ENCODE measurements at places on chromosomes 1 and 21.

DNA sequence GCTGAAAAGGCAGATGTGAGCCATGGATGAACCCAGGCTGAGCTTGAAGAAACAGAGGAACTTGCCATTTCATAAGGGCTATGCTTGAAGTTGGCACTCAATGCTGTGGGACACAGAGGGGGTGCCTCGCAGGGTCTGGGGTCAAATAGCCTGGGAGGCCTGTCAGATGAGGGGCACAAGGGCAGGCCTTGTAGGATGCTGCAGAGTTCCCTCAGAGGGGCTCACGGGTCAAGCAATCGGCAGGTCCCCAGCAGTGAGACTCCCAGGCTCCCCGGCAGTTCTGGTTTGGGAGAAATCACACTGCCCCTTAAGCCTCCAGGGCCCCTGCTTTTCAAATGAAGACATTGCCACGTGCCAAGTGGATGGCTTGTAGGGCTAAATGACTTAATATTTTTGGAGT is 116.7 kb upstream of the GRIK3 start:
- no peak for DNase-seq

DNA sequence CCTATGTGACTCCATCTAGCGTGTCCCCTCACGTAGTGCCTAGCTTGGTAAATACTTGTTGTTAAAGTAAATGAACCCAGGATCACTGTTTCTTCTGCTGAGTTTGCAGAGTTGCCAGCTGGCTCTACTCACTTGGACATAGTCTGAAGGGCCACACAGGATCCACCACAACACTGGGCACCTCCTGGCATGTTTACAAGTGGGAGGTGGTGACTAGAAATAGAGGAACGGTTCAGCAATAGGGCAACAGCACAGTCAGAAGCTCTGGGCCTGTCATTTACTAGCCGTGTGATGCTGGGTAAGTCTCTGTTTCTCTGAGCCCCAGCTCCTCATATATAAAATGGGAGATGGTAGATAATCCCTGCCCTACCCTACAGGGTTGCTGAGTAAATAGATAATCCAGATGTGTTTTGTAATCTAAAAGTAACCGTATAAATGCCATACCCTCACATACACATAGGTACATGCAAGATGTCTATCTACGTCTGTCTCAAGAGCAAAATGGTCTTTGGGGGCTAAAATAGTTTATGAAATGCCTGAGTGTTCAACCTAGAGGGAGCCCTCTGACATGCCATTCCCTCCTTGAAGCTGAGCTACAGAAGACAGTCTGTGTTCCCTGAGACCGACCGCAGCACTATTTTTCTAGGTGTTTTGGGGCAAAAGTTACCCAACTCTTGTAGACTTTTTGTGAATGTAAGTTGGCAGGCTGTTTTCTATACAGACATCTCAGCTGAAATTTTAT is 20.5 kb downstream of the RNF220 start:
- no peak for DNase-seq

DNA sequence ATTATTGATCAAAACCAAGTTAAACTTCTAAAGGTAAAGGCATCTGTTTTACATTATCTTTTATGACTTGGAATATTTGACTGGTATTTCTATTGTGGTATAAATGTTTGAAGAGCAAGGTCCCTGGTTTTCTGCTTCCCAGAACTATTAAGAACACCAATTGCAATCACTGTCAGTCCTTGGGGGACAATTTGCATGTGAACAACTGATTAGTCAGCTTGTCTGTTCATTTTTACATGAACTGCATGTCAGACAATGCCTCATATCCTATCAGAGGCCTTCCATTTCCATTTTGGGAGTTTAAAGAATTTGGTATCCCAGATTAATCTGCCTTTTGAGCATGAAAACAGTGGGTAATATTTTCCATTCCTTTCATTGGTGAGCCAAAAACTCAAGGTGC is 654.9 kb upstream of the USP24 start:
- DNase-seq: no peak

- no peak for DNase-seq
Measured at GRCh38 chr1:31614414-31615005, 3.0 kb upstream of the HCRTR1 start.

DNA sequence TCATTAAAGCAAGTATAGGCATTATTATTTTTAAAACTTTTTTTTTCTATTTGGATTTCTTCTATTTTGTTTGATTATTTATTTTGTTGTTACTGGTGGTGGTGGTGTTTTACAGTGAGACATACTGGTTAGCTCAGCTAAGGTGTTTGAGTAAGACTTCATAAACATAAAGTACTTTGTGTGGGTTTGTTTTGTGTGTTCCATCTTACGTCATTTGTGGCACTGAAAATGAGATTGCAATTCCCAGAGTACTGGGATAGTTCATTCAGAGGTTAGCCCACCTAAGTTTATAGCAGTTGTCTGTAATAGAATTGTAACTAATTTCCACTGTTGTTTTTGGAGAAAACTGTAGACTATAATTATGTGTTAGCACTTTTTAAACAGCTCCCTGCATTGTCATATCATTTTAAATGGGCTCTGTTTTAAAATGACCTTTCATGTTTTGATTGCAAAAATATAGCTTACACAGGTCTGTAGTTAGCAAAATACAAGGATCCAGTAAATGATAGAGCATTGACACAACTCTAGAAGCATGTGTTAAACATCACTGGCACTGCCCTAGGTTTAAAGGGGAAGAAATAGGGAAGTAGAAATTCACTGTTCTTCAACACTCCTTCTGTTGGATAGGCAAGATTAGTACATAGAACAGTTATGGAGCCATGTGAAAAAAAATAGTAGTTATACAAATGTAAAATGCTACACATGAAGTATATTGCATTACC is 171.7 kb downstream of the NFIA start:
- no peak for DNase-seq

- no peak for DNase-seq
Measured at GRCh38 chr1:111099289-111099688, 40.6 kb downstream of the DRAM2 start.

DNA sequence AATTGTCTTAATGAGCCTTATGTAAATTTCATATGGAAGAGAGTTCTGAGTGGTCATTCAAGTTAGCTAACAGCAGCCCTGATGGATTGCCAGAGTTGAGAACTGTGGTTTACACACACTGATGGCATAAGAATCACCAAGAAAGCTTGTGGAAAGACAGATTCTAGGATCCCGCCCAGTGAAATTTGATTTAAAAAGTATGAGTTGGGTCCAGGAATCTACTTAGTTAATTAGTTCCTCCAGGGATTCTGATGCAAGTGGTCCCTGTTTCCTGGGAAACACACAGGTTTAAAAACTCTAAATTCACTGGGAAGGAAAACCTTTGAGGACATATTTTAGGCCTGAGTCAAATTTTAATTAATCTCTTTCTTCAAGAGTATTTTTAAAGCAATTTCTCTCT is 144.3 kb downstream of the NTPCR start:
- DNase-seq: no peak

GRCh38 chr21:26801498-26801897 is 43.7 kb downstream of the ADAMTS1 start:
- no peak for DNase-seq

DNA sequence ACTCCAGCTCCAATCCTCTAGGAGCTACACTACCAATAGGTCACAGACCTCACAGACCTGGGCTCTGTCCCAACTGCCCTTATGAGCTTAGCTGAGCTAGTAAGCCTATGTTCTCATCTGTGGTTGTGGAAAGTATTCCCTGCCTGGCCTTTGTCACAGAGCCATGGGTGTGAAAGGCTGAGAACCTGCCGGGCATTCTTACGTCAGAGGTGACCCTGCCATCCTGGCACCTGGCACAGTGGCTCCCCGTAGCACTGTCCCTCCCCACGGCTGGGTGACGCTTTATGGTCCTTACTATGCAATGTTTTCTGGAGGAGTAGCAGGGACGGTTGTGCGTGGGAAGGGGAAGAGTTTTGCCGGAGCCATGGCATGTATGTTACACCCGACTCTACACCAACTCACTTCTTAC is 3.5 kb downstream of the TNFRSF1B start:
- DNase-seq: no peak

- no peak for DNase-seq
Measured at GRCh38 chr1:87983841-87984240, 655.2 kb downstream of the LMO4 start.

DNA sequence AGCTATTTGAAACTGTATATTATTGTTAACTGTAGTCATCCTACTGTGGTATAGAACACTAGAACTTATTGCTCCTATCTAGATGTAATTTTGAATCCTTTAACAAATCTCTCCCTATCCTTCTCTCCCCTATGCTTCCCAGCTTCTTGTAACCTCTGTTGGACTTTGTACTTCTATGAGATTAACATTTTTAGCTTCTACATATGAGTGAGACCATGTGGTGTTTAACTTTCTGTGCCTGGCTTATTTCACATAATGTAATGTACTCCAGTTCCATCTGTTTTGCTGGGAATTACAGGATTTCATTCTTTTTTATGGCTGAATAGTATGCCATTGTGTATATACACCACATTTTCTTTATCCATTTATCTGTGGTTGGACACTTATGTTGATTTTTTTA is 64.5 kb upstream of the KIAA1614 start:
- DNase-seq: no peak

DNA sequence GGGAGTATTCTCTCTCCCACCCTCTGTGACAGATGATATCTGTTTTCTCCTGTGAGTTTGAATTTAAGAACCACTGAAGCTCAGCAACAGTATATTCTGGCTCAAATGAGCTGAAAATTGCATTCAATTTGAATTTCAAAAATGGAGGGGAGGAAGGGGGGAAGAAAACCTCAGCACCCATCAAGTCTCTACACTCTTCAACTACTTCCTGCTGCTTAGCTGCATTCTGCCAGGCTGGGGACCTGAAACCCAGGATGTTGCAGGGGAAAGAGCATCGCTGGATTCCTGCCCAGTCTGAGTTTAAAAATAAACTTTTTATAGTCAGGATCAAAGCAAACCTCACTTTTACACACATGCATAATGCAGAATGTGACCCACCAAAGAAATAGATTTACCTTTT is 214.3 kb upstream of the ESRRG start:
- DNase-seq: no peak

GRCh38 chr1:28031173-28031572 is 57.2 kb downstream of the EYA3 start:
- no peak for DNase-seq

DNA sequence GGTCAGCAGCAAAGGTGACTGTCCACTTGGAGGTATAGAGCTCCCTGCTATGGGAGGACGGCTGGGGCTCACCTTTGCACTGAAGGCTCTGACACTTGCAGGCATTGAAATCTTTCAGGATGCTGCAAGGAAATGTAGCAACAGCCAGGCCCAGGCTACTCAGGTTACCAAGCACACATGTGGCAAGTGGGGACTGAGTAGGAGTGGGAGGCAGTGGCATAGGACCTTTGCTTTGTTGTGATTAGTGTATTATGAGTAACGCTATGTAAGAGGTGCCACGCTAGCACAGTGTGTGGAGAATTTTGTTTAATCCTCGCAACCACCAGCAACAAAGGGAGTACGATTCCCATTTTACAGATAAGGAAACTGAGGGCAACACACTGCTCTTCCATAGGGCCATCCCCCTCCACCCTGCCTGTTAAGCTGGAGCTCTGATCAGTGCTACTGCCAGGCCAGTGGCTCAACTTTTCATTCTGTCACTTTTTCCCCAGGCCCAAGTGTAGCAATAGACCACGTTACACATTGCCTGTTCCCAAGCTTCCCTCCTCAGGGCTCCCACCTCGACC is 21.2 kb downstream of the TMEM63A start:
- DNase-seq: no peak

- no peak for DNase-seq
Measured at GRCh38 chr21:27251752-27252151, 284.9 kb upstream of the ADAMTS5 start.

DNA sequence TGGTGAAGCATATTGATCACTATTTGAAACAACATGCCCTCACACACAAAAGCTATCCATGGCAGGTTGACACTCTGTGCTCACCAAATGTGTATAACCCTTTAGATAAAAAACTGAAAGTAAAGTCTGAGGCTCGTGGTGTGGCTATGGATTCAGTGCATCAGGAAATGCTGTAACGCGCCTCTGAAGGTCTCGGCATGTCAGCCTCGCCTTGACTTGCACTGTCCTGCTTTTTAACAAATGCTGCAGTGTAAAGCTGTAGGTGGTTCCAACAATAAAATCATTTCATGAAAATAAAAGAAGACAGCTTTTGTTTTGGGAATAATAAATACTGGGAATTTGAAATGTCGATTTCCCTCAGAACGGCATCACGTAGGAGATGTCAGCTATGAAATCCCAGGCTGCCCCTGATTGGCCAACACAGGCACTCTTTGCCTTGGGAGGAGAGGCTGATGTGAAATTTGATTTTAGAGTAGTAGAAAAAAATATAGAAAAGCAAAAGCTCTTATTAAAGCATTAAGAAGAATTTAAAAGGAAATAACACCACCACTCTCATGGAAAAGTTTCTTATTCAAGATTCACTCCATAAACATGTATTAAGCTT is 168.2 kb downstream of the DSCAM start:
- no peak for DNase-seq

DNA sequence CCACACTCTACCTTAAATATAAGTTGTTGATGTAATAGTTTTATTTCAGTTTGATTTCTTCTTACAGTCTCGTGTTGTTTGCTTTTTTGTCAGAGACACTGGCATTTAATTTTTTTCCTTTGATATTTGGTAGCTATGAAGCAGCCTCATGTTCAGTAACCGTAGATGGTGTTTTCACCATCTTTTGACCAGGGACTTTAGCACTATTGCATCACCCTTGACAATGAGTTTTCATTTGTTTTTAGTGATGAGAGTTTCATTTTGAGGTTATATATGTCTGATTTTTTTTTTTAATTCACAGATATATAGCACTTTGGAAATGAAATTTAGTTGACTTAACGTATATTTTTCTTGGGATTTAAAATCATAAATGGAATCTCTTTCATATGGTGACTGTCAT is 36.2 kb downstream of the CEP350 start:
- DNase-seq: no peak

- DNase-seq: no peak
Measured at GRCh38 chr1:152752225-152752624, 5.6 kb upstream of the KPRP start.

- no peak for DNase-seq
Measured at GRCh38 chr1:33009561-33009960, 27.1 kb downstream of the AK2 start.

GRCh38 chr1:109255678-109256077 is 6.3 kb downstream of the CELSR2 start:
- DNase-seq: no peak

GRCh38 chr1:43238991-43239469 is 30.8 kb upstream of the TMEM125 start:
- no peak for DNase-seq

GRCh38 chr1:172254521-172255222 is 165.8 kb upstream of the C1orf105 start:
- peak; percentile 92 for DNase-seq

All from RCC 7860 (cell line).